ENCODE measurements at places on chromosomes 1 and 21.

DNA sequence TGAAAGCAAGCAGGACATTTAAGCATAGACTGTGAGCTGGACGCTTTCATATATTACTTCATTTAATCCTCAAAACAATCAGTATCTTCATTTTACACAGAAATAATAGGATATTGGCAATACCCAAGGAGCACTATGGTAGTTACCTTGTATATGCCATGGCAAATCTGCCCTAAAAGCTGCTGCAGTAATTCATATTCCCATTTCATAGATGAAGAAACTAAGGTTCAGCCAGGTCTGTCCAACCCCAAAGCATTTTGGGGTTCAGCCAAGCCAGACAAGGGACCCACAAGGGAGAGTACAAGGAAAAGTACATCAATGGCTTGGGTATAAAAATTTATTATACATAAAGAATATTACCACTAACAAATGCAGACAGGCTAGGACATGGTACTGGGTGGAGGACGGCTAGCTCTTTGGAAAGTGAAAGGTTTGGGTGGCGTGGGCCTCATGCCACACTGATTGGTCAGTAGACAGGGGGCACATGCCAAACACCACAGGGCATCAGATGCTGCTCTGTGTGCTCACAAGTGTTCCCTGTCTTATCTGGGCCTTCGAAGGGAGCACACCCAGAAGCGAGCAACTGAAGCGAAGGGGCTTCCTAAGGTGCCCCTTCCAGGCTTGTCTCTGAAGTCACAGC, 23.9 kb upstream of the PTAFR start:
- DNase-seq, result no peak

DNA sequence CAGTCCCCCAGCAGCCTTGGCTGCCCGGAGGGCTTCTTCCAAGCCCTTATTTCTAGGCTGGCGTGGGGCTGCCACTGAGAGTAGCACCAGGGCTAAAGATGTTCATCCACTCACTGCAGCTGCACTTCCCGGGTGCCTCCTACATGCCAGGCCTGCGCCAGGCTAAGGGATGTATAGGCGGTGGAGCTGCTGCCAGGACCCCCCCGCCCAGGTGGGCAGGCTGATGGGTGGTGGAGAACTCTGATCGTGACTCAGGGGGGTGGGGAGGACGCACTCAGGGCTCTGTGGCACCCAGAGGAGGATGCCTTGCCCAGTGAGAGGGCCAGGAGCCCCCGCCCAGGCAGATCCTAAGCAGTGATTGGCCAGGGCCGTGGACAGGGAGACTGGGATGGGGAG, 34.1 kb downstream of the CFAP74 start:
- DNase-seq, result no peak

GRCh38 chr1:109193653-109194590, 19.8 kb upstream of the SARS1 start:
- no peak for DNase-seq

DNA sequence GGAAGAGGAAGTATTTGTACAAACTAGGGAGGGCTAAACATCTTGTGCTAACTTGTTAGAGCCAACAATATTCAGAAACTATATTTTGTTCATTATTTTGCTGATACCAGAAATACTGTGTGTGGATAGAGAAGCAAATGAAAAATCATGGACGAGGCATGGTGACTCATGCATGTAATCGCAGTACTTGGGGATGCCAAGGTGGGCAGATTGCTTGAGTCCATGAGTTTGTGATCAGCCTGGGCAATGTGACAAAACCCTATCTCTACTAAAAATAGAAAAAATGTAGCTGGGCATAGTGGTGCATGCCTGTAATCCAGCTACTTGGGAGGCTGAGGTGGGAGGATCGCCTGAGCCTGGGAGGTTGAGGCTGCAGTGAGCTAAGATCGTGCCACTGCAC, 13.4 kb downstream of the LRRC41 start:
- DNase-seq, result no peak

DNA sequence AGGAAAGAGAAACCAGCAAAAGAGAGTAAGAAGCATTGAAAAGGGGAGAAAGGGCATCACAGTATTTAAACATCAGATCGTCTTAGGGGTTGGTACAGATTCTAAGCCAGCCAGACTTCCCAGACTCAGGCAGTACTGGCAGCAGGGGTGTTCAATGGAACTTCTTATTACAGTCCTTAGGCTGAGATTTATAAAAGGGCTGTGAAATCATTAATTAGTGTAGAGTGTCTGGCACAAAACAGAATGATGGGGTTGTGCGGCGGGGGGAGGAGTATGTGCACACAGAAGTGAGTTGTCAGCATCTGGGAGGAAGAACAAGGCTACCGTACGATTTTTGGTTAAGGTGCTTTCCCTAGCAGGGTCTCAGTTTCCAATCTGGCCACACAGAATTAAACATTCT, 38.2 kb downstream of the ARHGEF11 start:
- no peak for DNase-seq

DNA sequence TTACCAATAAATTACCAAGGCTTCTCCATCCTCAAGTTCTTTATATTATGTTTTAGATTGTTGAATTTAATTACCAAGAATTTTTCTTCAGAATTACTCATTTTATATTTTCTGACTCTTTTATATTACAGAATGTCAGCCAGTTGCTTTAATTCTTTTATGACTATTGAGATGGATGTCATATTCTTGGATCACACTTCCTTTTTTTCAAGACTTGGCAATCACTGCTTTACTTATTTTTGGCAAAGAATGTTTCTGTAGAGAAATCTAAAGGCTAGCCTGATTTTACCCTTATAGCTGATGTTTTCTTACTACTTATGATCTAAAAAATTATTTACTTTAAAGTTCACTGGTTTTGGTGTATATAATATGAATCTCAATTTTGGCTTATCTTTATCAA, 721.1 kb upstream of the TMPRSS15 start:
- peak; percentile 7 for DNase-seq

- DNase-seq, result no peak
Observed at GRCh38 chr1:60569189-60569588, 495.6 kb upstream of the C1orf87 start.

DNA sequence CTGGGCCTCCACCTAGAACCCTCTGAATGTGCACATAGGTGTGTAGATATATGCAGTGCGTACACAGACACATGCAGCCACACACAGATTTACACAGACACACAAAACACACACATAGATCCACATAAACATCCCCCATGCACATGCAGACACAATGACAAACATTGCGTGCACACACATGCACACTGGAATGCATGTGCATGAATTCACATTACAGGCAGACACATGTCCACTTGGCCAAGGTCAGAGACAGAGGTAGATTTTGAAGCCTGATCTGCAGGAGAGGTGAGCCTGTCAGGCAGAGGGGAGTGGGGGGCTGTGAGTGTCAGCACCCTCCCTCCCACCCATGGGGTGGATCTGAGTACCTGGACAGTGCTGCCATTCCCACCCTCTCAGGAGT, 338.5 kb downstream of the PTPRU start:
- no peak for DNase-seq

- DNase-seq, result peak; percentile 11
Observed at GRCh38 chr1:186059311-186059710, 315.7 kb downstream of the TPR start.

DNA sequence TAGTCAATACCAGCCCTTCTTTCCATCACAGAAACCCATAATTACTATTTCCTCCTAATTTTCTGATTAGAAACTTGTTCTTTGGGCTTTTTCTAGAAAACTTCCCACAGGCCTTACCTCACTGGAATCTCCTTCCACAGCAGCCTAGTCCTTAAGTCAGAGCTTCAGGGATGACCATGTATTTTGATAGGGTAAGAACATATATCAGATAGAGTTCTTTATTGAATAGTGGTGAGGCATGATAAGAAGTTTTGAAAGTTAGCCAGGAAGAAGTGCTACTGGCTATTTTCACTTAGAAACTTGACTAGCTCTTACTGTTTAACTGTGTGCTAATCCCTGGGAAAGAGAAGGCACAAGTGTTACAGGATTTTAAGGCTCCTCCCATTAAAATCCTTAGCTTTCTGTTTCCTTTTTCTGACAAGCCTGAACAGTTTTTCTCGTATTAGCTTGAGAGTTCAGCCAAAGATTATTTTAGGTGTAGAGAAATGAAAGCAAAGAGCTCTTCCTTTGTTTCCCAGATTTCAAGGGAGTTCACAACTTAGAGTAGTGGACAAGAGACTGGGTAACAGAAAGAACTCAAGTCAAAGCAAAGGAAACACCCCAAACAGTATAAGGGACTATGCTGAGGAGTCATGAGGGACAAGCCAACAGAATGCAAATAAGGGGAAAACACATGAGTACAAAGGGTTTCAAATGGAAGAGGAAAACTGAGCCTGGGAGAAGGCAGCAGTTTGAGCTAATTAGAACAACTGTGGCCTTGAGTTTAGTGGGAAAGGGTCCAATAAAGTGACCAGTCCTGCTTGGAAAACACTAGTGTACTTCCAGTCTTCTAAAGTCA, 37.2 kb upstream of the AIM2 start:
- DNase-seq, result no peak

DNA sequence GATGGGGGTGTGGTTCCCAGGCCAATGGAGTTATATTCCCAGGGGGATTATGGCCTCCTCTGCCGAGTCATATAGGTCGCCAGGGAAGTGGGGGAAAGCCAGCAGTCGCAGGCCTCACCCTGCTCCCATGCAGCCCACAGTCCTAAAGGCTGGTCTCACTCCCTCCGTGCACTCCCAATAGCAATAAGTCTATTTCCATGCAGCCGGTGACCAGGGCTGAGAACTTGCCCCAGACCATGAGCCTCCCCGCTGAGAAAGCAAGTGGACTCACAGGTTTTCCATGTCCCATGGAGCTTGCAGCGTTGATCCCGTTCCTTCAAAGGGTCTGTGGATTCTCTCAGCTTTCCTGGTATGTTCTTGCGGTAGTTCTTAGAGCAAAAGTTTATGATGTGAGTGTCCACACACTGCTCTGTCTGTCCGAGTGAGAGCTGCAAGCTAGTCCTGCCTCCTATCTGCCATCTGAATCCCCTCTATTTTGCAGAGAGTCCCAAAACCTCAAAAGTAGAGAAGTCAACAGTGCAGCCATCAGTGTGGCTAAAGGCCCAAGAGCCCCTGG, 81.7 kb upstream of the TMPRSS2 start:
- DNase-seq, result no peak

DNA sequence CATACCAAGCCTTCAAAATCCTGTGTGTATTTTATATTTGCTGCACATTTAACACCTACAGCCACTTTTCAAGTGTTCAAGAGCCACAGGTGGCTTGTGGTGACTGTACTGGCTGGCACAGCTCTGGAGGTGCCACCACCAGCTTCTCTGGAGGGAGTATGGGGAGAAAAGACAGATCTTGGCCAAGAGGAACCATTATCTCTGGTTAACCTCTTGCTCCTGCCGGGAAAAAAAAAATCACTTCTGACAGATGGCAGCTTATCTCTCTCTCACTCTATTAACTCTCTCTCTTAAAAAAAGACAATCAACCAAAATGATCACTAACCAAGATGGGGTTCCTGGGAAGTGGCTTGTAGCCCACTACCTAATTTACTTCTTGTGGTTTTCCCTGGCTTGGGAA, 1.2 kb upstream of the RIIAD1 start:
- DNase-seq, result no peak

- DNase-seq, result no peak
Observed at GRCh38 chr1:110207831-110208230, 2.3 kb upstream of the KCNC4 start.

DNA sequence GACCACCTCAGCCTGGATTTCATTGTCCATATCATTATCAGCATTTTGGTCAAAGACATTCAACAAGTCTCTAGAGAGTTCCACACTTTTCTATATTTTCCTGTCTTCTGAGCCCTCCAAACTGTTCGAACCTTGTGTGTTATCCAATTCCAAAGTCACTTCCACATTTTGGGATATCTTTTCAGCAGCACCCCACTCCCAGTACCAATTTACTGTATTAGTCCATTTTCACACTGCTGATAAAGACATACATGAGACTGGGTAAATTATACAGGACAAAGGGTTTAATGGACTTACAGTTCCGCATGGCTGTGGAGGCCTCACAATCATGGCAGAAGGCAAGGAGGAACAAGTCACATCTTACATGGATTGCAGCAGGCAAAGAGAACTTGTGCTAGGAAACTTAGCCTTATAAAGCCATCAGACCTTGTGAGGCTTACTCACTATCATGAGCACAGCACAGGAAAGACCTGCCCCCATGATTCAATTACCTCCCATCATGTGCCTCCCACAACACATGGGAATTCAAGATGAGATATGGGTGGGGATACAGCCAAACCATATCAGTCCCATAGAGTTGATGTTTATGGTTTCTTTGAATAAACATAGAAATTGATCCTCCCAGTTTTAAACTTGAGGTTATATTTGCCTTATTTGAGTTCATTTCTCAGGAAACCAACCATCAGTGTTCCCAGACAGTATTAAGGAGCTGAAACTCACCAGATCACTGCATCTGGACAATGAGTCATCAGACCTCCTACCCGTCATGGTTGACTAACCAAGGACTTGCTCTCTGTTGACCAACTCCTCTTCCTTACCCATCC, 322.7 kb upstream of the DUSP10 start:
- DNase-seq, result no peak

DNA sequence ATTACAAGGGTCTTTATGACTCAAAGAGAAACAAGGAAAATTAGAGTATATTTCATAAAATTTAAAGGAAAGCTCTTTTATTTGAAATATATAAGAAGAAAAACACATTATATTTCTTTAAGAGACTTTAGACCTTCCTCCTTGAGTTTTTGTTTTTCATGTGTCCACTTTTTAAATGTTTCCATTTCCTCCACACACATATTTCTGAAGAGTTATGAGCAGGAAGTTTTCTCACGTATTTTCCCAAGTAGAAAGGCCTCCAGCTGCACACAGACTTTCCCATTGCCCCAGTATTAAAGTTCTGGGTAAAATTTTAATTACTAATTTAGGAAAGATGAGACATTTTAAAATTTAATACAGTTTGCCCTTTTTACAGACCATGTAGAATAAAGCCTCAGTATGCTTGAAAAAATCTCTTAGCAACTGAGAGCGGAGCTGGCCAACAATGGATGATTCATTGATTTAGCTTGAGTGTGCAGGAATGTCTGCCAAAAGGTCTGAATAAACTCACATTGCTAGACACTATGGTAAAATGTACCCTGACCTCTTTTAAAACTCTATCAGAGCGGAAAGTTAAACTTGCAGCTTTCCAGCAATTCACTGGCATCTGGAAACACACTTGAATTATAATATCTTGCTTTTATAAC, 57.9 kb downstream of the DDAH1 start:
- peak; percentile 91 for DNase-seq

DNA sequence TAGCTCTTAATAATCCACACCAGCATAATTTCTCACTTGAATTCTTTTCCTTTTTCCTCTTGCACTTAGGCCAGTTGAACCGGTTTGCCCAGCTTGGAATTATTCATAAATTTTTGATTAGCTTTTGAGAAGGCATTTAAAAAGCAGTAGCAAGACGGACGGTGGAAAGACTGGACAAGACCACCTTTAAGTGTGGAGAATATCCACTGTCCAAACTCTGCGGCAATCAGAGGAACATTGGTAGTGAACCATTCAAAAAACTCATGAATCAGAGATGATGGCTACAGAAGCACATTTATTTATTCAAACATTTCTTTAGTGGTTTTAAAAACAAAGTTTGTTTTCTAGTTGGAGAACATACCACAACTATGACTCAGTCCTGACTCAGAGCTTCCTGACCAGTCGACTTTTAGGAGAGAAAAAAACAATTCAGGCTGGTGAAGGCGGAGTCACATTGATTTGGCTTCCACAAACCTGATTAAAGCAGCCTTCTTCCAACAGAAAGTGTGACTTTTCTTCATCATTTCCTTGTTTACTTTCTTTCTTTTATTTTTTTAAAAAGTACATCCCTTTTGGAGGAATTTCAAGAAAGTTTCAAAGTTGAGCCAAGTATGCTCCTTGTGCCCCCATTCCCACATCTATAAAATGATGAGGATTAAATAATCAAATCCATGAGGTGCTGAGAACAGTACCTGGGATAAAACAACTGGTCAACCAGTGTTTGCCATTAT, 128.8 kb downstream of the ADSS2 start:
- DNase-seq, result peak; percentile 17

GRCh38 chr1:246788895-246789338, 64.7 kb downstream of the SCCPDH start:
- no peak for DNase-seq

All from skin of body (tissue), 3 donors.